Transverse colon (tissue), 4 donors: ENCODE measurements at places on chromosomes 11 and 22. TPM values are rescaled to one million over a fixed set of nuclear protein-coding genes. Genes with fewer than 3 reads are reported as not detected.

- DNase-seq, result no peak
Measured at GRCh38 chr11:122516686-122517085, 138.8 kb upstream of the UBASH3B start.

- DNase-seq, result no peak
Measured at GRCh38 chr22:29842740-29843139, 4.7 kb upstream of the ASCC2 start.

- DNase-seq, result peak; percentile 25
Measured at GRCh38 chr22:27801616-27802345, at the start of gene MN1. MN1 (minus strand) TSS chr22:27801756; CDS start chr22:27800543, 1,213 bp downstream.

- no peak for DNase-seq
Measured at GRCh38 chr11:108501396-108501795, 3.2 kb upstream of the POGLUT3 start.

- DNase-seq, result no peak
Measured at GRCh38 chr11:118572981-118573550, 857 bp downstream of the ARCN1 start.

GRCh38 chr11:37612146-37612545, 1014.1 kb upstream of the RAG2 start:
- DNase-seq, result no peak

Gene RAB1B
- 89.8 TPM for total RNA-seq

Gene DHCR7
- 46.4 TPM for total RNA-seq
